RWPE2 (cell line): ENCODE measurements at places on chromosomes 7 and 10.

GRCh38 chr10:126252884-126253610 lies 135.2 kb downstream of the ADAM12 start:
- no peak for DNase-seq

GRCh38 chr10:97744405-97745035 lies 7.6 kb downstream of the ZFYVE27 start:
- no peak for DNase-seq

DNA sequence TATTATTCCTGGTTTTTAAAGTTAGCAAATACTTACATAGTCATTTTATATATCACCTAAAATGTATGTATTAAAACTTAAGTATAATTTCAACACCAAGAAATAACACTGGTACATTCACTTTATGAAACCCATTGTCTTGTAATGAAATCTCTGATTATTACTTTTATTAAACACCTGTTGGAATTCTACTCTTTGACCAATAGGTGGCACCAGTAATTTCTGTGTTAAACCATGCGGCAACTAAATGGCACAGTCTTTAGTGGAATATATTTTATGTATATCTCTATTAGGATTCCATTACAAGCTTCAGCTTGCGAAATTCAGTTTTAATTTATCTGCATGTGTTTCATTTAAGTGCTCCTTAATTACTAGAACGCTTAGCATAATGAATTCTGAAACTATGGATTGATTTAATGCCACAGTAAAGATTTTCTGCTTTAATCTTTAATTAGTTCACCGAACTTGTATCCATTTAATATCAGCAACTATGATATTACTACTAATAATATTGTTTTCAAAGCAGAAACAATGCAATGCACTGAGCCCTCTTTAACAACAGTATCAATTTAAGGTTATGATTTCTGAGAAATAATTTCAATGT lies 181.3 kb downstream of the MAGI2 start:
- DNase-seq, result no peak

- DNase-seq, result no peak
Observed at GRCh38 chr7:6020371-6021286, 10.5 kb upstream of the ANKRD61 start.

GRCh38 chr10:121440461-121440860 lies 157.8 kb downstream of the FGFR2 start:
- DNase-seq, result no peak

- DNase-seq, result no peak
Observed at GRCh38 chr10:16259726-16260125, 177.1 kb upstream of the PTER start.

GRCh38 chr7:102119213-102119651 lies 167.4 kb upstream of the SH2B2 start:
- no peak for DNase-seq

DNA sequence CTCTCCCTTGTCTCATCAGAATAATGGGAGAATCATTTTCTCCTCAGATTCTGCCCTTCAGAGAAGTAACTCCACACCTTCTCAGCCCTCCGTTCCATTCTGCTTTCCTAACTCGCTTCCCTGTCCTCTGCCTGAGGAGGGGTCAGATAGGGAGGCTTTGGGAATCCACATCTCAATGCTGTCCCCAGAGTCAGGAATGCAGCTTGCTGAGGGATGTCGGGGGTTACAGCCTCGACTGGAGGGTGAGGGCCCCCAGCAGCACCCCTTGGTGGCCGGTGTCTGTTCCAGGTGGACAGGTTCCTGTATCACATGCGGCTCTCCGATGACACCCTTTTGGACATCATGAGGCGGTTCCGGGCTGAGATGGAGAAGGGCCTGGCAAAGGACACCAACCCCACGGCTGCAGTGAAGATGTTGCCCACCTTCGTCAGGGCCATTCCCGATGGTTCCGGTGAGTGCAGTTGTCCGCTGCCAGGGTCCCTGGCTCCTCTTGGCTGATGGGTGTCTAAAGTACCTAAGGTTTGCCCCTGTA lies 6.9 kb downstream of the HKDC1 start:
- no peak for DNase-seq

DNA sequence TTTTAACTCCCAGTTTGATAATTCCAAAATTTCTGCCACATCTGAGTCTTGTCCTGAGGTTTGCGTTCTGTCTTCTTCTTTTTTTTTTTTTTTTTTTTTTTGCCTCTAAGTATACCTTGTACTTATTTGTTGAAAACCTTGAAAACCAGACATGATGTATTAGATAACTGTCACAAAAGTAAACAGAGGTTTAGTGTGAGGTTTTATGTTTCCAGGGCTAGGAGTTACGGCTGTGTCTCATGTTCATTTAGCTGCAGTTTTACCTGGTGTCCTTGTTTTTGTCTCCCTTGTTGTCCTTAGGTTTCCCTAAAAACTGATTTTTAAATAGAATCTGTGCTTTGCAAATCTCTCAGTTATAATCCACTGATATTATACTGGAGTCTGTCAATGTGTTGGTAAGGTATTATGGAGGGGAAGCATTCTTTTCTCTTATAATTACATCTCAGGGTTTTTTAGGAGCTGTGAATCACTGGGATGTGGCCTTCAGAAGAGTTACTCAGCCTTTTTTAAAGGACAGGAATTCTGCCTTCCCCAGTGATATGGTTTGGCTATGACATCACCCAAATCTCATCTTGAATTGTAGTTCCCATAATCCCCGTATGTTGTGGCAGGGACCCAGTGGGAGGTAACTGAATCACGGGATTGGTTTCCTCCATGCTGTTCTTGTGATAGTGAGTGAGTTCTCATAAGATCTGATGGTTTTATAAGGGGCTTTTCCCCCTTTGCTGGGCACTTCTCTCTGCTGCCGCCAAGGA lies 95.0 kb downstream of the CDCA7L start:
- no peak for DNase-seq

GRCh38 chr10:78934532-78934898 lies 134.3 kb upstream of the ZMIZ1 start:
- no peak for DNase-seq

DNA sequence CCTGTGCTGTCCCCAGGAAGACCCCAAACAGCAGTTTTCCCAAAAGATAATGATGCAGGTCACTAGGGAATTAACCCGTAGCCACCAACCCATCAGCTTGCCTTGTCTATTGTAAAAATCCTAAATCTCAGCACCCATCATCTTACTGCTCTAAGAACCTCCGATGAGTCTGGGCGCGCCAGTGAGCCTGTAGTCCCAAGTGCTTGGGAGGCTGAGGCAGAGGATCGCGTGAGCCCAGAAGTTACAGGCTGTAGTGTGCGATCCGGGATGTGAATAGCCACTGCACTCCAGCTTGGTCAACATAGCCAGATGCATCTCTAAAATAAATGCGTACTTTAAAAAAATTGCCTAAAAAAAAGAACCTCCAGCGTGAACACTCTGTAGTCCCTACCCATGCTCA lies 951 bp downstream of the AS3MT start:
- no peak for DNase-seq

- DNase-seq, result no peak
Observed at GRCh38 chr10:113356794-113357680, 195.8 kb upstream of the HABP2 start.

- DNase-seq, result no peak
Observed at GRCh38 chr10:127996586-127996985, 89.7 kb downstream of the PTPRE start.

DNA sequence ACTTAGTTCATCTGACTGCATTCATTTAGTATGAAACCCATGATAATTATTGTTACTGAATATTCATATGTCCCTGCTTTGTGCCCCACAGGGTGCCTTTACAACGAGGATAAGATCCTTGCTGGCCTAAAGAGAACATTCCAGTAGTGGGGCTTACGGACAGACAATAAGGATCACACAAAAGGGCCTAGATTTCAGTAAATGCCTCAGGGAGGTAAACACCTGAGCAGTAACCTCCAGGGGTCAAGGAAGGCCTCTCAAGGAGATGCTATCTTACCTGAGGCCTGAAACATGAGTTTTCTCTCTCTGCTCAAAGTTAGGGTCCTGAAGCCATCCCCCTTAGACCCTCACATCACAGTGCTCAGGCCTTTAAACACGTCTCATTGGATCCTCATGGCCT lies 228.7 kb downstream of the TCF7L2 start:
- no peak for DNase-seq

- peak; percentile 94 for DNase-seq
Observed at GRCh38 chr7:5423976-5424748, 528 bp upstream of the TNRC18 start.

DNA sequence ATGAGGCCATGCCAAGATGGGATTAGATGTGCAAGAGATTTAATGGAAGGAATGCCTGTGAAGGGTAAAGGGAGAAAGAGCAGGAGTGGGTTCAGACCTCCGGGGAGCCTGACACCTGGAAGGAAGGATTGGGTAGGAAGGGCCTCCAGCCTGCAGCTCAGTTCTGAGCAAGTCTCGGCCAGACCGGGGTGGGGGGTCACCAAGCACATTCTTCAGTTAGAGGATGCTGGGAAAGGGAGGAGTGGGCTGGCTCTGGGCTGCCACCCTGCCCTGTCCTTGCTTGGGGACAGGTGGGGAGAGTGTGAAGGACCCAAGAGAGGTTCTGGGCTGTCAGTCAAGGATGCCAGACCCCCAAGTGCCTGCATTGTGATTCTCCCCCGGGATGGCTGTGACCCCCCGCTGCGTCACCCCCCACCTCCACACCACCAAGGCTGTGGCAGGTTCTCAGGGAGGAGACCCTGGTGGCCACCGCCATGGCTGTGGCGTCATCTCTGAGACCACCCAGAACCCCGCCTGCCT lies 16.5 kb upstream of the PRKAG2 start:
- DNase-seq, result no peak

- no peak for DNase-seq
Observed at GRCh38 chr10:79242620-79243152, 104.6 kb upstream of the PPIF start.

DNA sequence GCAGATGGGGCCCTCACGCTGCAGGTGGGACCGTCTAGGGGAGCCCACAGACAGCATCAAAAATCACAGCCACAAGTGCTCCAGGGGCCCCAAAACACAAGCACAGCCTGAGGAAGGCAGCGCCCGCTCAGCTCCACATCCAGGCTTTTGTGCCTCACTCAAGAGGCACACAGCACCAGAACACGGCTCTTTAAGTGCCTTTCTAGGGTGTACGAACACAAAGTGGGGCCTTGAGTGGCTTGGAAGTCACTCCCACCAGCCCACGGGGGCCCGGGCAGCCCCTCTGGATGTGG lies 65.2 kb downstream of the DIP2C start:
- no peak for DNase-seq

GRCh38 chr7:21749378-21749777 lies 196.3 kb downstream of the CDCA7L start:
- no peak for DNase-seq

GRCh38 chr10:35705671-35706070 lies 63.6 kb upstream of the FZD8 start:
- no peak for DNase-seq

GRCh38 chr7:148148456-148148855 lies 442.1 kb upstream of the C7orf33 start:
- DNase-seq, result no peak

DNA sequence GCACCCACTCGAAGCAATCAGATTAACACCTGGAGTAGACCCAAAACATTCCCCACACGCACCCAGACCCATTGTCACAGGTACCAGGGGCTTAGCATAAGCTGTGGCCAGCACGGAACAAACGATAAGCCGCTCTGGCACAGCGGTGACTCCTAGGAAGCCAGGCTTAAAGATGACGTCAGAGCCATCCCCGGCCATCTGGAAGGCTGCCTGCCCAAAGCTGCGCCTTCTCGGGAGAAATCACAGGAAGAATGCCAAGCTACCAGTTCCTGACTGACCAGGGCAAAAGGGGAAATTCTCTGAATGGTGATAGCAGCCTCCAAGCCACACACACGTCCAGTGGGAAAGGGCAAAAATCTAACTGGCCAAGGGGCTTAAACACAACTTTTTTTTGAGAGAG lies 13.0 kb upstream of the WIPI2 start:
- peak; percentile 23 for DNase-seq

DNA sequence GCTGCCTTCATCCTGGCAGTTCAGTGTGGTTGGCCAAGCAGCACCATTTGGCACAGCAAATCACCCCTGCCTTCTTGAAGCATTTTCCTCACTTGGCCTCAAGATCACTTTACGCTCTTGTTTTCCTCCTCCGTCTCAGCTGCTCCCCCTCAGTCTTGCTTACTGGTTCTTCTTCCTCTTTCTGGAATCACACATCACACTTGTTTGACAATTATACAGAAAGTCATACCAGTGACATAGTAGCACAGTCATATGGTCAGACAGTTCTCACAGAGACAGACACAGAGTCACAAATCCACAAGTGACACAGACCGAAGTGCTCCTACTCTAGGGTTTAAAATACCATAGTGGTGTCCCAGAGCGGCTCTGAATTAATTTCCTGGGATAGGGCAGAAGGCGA lies 43.8 kb upstream of the ARL4A start:
- no peak for DNase-seq

- no peak for DNase-seq
Observed at GRCh38 chr7:29878081-29878688, 71.9 kb downstream of the WIPF3 start.

GRCh38 chr10:18261063-18261610 lies 120.9 kb downstream of the CACNB2 start:
- DNase-seq, result no peak

GRCh38 chr7:92557249-92557648 lies 28.7 kb downstream of the RBM48 start:
- no peak for DNase-seq

- no peak for DNase-seq
Observed at GRCh38 chr7:138563808-138564207, 103.7 kb downstream of the TRIM24 start.

DNA sequence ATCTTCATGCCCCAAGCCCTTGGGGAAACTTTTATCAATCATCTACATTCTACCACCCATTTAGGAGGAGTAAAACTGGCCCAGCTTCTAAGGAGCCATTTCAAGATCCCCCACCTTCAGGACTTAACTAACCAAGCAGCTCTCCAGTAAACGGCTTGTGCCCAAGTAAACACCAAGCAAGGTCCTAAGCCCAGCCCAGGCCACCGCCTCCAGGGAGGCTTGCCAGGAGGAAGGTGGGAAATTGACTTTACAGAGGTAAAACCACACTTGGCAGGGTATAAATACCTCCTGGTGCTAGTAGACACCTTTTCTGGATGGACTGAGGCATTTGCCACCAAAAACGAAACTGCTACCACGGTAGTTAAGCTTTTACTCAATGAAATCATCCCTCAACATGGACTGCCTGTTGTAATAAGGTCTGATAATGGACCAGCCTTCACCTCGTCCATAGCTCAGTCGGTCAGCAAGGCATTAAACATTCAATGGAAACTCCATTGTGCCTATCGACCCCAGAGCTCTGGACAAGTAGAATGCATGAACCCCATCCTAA lies 5.6 kb downstream of the AKR1B15 start:
- DNase-seq, result no peak

- no peak for DNase-seq
Observed at GRCh38 chr10:77699080-77699645, 61.6 kb upstream of the KCNMA1 start.
